ENCODE measurements at places on chromosomes 7 and 10.

GRCh38 chr10:128612195-128612594 lies 486.0 kb upstream of the MKI67 start:
- no peak for DNase-seq

- DNase-seq: no peak
Measured at GRCh38 chr7:47375121-47375938, 206.6 kb downstream of the TNS3 start.

DNA sequence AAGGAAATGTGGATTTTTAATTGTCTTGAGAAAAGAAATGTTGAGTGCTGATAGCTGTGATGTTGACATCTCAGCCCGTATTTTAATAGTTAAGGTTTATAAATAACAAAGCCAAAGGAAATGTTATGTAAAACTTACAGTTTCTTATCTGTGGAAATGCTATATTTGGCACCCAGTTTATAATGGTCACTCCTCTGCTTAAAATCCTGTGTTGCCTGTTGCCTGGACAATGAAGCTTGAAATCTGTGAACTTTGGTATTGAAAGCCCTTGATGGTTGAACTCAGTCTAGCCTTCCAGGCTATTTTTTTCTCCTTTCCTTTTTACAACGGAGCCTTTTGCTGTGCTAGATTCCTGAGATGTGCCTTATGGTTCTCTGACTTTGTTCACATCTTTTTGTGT lies 46.5 kb downstream of the MCU start:
- DNase-seq: no peak

DNA sequence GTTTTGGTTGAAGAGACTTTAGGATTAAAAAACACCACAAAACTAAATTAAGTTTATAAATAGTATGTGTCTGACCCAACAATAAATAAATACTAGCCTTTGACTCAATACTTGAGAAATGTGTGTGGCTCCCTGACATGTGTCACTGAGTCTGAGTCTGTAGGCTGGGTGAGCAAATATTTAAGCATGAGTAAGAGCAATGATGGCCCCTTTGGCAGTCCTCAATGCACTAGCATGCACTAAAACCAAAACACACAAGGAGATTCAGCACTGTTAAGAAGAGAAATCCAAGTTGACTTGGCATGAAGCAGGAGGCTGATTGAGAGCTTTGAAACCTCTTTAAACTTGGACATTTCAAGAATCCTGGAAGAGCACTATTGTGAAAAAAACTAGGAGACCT lies 37.1 kb downstream of the CCDC71L start:
- no peak for DNase-seq

DNA sequence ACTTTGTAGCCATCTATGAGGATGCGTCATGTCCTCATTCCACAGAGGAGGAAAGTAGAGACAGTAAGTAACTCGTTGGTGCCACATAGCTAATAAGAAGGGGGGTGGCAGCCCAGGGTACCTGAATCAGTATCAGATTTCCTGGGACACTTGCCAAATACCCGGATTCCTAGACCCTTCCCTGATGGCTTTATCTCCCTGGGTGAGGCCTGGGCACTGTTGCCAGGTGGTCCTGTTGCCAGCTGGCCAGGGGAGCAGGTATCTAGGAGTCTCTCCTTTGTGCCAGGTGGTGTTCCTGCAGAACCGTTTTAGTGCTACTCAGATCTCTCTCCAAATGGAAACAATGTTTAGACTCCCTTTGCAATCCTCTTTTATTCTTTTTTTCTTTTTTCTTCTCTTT lies 12.7 kb downstream of the SLC29A3 start:
- no peak for DNase-seq

- peak; percentile 53 for DNase-seq
Measured at GRCh38 chr10:108970016-108970415, 953.3 kb downstream of the XPNPEP1 start.

DNA sequence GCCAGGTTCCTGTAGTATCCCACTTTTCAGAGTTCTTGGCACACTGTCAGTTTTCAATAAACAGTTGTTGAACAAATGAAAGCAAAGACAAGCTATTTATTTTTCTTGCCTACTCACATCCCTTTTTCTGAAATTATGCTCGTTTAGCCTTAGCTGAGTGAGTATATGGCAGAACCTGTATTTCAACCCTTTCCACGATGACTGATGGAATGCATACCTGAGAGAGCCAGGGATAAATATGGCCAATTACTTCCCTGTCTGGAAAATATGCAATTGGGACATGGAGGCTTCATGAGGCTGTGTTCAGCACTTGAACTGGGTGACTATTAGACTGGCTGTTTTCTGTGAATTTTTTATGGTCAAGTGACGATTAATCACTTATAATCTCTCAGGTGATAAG lies 144.5 kb upstream of the POT1 start:
- peak; percentile 23 for DNase-seq

DNA sequence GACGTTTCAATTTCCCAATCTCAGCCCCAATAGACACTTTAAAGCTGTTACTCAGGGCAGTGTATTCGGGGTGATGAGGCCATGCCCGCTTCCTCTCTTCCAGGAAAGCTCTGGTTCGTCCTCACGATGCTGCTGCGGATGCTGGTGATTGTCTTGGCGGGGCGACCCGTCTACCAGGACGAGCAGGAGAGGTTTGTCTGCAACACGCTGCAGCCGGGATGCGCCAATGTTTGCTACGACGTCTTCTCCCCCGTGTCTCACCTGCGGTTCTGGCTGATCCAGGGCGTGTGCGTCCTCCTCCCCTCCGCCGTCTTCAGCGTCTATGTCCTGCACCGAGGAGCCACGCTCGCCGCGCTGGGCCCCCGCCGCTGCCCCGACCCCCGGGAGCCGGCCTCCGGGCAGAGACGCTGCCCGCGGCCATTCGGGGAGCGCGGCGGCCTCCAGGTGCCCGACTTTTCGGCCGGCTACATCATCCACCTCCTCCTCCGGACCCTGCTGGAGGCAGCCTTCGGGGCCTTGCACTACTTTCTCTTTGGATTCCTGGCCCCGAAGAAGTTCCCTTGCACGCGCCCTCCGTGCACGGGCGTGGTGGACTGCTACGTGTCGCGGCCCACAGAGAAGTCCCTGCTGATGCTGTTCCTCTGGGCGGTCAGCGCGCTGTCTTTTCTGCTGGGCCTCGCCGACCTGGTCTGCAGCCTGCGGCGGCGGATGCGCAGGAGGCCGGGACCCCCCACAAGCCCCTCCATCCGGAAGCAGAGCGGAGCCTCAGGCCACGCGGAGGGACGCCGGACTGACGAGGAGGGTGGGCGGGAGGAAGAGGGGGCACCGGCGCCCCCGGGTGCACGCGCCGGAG lies 2.6 kb downstream of the GJD4 start:
- peak; percentile 21 for DNase-seq

DNA sequence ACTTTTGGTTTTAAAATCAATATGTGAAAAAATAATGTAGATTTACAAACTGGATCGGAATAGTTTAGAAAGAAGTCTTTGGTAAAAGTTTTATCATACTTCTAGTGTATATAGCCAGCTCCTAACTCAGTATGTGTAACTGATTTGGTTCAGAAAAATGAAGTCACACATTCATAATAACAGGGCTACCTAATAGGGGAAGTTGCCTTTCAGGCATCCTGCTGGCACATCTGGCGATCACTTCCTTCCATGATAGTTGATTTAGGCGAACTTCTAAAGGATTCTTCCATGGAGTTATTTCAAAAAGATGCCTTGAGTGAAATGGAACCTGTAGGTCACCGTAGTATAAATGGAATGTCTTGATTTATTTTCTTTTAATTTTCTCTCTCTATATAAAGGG lies 69.1 kb downstream of the SHH start:
- DNase-seq: no peak

DNA sequence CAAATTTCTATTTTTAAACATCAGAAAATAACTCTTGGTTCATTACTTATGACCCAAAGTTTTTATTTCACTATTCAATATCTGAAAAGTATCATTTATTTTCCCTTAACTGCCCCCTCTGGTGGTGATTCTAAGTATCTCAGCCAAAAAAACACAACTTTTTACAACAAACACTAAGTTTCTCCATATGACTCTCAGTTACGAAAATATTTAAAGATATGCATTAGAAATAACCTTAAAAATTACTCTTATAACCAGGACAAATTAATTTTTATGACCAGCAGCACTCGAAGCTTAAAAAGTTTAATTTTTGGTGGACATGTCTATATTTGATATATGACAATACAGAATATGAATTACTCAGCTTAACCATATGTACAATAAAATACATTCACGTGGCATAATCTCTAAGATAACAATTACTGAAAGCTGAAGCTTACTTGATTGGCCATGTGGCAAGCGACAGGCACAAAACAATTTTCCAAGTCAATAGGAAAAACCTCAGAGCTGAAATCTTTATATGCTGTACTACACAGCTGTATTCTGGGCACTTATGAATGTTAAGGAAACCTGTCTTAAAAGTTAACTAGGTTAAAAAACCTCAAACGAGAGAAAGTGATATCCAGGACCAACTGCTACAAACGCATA lies 2.3 kb downstream of the HNRNPA2B1 start:
- DNase-seq: no peak

DNA sequence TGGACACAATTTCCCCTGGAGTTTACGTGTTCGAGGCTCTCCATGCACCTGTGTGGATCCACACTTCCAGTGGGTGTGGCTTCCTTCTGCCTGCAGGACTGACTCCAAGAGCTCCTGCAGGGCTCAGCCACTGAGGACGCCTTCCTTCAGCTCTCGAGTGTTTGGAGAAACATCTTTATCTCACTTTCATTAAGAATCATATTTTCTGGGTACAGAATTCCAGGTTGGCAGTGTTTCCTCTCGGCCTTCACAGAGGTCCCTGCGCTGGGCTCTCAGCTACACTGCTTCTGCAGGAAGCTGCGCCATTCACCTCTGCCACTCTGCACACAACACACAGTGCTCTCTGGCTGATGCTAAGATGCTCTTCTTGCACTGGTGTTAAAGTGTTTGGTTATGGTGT lies 69.9 kb upstream of the NKX6-2 start:
- DNase-seq: no peak

GRCh38 chr10:125107166-125107949 lies 53.0 kb downstream of the CTBP2 start:
- no peak for DNase-seq

- no peak for DNase-seq
Measured at GRCh38 chr10:133442191-133442966, 11.4 kb upstream of the SCART1 start.

- DNase-seq: no peak
Measured at GRCh38 chr10:101745074-101745696, 30.7 kb downstream of the FGF8 start.

DNA sequence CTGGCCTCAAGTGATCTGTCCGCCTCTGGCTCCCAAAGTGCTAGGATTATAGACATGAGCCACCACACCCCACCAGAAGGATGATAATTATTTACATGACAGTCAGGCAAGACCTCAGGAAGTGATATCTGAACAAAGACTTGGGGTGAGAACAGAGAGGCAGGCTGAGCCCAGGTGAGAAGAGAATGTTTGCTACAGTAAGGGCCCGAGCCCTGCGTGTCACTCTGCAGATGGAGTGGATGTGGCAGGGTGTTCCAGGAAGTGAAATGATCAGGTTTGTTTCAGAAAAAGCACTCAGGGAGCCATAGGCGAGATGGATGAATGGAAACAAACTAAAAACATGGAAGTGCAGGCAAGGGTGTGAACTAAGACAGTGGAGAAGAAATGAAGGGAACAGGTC lies 22.2 kb downstream of the SFMBT2 start:
- no peak for DNase-seq

- no peak for DNase-seq
Measured at GRCh38 chr7:92767437-92767836, 68.9 kb downstream of the CDK6 start.

GRCh38 chr7:43004082-43004481 lies 71.9 kb downstream of the MRPL32 start:
- no peak for DNase-seq

DNA sequence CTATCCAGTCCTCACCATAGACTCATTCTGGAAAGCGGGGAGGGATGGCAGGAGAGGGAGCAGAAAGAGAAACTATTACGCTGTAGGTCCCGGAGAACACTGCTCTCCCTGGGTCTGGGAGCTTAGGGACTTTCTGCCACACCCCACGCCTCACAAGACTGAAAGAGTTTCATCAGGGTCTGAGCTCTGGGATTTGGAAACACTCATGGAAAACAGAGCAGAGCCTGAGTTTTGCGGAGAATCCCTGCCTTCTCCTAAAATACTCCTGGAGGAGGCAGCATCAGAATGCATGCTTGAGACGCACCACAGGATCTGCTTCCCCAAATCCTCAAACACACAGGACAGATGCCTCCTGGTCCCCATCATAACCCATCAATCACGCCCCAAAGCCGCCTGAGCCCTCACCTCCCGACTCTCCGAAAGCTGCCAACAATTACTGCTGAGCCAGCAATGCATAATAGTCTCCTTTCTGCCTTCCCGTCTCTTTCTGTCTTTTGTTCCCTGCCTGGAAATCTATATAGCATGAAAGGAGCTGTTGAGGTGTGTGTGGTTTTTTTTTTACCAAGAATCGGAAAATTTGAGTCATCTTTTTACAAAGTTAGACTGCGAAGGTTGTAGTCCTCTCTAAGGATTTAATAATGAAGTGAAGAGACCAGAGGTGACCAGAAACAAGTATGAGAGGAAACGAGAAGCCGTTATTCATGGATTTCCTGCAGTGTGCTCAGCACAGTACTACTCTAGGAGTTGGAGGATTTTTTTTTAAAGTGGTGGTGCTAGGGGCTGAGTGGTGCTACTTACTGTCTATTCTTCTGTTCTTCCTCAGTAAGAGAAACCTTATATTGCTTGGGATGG lies 37.7 kb downstream of the ASB13 start:
- DNase-seq: no peak

- no peak for DNase-seq
Measured at GRCh38 chr10:76382381-76382851, 951.0 kb downstream of the LRMDA start.

DNA sequence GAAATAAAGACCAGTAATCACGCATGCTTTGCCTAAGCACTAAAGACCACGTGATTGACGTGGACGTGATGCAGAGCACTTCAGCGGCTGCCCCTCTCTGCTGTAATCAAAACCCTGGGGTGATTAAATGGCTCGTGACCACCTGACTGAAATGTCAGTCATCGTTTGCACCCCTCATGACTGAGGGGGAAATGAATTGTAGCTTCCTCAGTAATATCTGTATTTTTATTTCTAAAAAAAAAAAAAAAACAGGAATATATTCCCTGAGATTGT lies 148.1 kb upstream of the RSU1 start:
- no peak for DNase-seq

- peak; percentile 36 for DNase-seq
Measured at GRCh38 chr10:73653701-73654100, 2.1 kb downstream of the SYNPO2L start.

GRCh38 chr7:31603046-31603445 lies 84.0 kb upstream of the PPP1R17 start:
- no peak for DNase-seq

DNA sequence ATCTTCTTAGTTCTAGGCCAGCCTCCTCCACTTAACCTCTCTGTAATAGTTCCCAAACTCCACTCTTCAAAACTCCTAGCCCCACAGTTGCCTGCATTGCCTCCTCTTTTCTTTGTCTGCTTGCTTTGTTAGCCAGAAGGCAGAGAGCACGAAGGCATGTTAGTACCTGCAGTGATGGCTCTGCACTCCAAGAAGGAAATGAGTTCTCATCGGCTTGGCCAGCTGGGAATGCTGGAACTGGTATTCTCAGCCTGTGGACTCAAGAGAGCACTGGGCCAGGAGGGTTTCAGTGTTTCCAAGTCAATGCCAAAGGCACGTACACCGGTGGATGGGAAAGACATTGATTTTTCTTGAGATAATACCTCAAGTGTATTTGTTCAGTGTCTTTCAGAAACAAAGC lies 66.3 kb upstream of the HABP2 start:
- DNase-seq: no peak

Measured in Caco-2 (cell line).